Head of caudate nucleus (tissue), 42 donors: ENCODE measurements at places on chromosomes 6 and 20.

DNA sequence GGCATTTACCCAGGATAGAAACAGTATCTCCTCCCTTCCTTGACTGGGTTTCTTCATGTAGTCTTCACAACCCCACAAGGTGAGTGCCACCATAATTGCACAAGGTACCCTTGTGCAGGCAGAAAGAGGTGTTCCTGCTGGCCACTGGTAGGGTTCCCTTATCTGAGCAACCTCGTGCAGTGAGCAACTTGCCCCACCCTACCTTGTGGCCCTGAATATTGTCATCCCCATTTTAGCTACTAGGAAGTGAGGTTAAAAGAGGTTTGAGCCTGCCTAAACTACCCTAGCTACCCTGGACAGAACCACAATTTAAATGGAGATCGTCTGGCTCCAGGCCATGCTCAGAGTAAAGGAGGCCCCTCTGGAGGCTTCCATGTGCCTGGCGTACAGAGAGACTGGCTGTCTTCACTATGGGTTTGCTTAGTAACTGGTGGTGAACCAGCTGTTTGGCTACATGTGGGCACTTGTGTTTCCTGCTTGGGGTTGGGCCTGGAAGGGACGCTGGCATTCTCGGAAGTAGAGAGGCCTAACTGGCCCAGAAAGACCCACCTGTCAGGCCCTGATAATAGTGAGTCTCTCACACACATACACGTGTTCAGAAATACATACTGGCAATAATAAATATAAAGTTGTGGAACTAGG is 148.8 kb downstream of the LRFN2 start:
- DNase-seq: no peak

DNA sequence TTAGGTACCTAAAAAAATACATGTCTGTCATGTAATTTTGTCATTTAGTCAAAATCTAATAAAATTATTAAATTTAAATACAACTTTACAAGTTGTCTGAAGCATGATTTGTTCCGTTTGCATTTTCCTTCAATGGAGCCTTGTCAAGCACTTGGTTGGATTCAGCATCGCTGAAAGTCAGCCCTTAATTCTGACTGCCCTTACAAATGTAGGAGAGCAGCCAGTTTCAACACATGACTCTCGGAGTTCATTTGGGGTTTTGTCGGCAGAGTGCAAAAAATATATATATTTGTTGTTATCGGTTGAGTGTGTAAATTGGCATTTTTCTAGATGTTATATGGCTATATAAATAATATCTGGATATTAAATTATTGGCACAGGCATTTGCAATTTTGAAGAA is 180.6 kb downstream of the RPS12 start:
- DNase-seq: no peak

DNA sequence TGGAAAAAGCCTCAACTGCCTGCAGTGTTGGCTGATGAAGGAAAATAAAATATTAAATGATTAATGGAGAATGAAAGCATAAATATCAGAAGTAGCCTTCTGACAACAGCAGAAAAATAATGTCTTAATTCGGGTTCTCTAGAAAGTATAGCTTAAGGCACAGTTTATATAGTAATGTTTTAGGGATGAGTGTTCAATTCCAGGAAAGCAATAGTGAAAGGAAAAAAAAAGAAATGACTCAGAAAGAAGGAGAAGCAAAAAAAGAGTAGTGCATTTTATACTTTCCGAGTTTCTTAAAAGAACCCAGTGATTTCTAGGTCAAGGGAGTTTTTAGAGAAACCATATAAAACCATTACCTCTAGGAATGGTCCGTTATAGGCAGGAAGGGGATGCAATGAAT is 137.3 kb downstream of the HTR1B start:
- no peak for DNase-seq

GRCh38 chr20:62796699-62797491 is 622 bp downstream of the MRGBP start:
- no peak for DNase-seq

- no peak for DNase-seq
Observed at GRCh38 chr20:10521836-10522235, 86.7 kb downstream of the SLX4IP start.

GRCh38 chr6:152316024-152316423 is 321.1 kb downstream of the SYNE1 start:
- DNase-seq: no peak

DNA sequence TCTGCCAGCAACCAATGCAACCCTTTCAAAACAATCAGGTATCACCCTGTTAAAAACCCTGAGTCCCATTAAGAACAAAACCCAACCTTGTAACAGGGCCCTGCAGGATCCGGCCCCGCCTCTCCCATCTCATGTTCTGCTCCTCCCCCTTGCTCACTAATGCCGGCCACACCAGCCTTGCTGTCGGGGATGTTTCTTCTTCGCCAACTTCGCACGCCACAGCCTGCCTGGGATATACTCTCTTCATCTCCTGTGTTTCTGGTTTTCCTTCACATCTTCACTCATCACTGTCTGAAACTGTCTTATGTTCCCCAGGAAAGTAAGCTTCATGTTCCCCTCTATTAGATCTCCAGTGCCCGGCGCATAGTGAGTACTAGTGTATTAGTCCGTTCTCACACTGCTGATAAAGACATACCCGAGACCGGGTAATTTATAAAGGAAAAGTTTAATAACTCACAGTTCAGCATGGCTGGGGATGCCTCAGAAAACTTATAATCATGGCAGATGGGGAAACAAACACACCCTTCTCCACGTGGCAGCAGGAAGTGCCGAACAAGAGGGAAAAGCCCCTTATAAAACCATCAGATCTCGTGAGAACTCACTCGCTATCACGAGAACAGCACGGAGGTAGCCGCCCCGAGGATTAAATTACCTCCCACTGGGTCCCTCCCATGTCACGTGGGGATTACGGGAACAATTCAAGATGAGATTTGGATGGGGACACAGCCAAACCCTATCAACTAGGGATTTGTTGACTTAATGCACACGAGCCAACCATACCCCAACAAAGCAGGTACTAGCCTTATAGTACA is 5.1 kb downstream of the TP53RK start:
- no peak for DNase-seq

DNA sequence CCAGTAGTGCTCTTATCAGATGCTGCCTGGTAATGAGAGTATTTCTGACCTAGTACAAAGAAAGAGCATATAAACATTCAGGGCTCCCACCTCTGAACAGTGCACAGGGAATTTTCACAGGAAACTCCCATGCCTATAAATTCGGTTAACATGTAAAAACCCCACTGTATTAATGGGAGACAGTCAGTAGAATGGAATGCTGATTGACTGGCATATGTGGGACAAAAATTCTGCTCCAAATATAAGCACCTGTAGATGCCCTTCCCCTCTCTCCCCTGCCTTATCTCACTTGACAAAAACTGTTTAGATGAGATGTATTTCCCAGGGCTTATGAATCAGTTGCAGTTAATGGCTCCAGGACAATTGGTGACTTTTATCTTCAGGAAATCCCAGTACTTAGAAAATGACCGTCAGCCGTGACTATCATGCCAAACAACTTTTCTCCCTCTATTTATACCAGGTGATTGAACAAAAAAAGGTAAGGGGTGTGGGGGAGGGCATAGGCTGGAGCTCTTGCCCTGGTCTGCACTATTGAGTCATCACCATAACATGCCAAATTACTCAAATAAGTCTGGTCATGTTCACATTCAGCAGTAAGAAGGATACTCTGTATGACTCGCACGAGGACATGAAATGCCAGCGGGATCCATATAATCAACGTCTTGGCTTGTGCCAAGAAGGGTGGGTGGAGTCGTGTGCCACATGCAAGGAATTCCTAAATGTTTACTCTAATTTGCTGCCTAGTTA is 176.4 kb upstream of the BMP2 start:
- DNase-seq: no peak

DNA sequence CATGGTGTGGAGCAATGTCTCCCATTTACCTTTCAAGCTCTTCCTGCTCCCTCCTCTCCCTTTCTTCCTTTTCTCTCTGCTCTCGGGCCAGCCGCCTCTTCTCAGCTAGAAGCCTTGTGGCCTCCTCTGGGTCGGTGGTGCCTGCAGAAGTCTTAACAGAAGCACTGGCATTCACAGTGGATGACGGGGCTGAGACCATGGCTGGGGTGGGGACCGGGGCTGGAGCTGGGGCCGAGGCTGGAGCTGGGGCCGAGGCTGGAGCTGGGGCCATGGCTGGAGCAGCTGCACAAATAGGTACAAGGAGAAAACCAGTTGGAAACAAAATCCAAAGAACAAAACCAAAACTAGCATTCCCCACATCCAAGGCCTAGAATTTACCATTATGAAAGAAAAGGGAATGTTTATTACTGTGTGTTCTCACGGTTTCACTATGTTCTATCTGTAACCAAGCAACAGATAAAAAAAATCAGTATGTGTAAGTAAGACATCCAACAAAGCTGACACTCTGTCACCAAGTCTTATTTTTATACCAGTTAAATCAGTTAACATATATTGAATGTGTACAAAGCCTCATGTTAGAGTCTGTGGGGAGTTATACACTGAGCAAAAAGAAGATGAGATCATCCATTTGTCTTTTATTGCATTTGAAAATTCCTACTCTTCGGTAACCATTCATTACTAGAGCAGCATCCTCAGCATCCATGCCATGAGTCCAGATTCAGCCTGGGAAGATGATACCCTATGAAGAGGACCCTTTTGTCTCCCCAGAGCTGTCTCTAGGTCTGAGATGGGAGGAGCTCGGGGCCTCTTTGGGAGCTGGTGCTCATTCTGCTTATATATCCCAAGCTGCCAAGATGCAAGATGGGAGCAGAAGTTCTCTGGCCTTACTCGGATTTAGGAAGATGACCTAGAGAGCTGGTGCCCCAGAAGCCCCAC is 73.0 kb upstream of the BCLAF1 start:
- no peak for DNase-seq
